ENCODE measurements at places on chromosomes 2 and 18.
A peak's percentile ranks its signal among the peaks of the same experiment; 100 is the strongest.

GRCh38 chr2:44713170-44713569, 228.3 kb upstream of the SIX3 start:
- no peak for DNase-seq

- DNase-seq: peak; percentile 91
Observed at GRCh38 chr18:6414118-6414722, 491 bp downstream of the L3MBTL4 start.

GRCh38 chr18:14074187-14074586, 58.0 kb downstream of the ZNF519 start:
- DNase-seq: no peak

DNA sequence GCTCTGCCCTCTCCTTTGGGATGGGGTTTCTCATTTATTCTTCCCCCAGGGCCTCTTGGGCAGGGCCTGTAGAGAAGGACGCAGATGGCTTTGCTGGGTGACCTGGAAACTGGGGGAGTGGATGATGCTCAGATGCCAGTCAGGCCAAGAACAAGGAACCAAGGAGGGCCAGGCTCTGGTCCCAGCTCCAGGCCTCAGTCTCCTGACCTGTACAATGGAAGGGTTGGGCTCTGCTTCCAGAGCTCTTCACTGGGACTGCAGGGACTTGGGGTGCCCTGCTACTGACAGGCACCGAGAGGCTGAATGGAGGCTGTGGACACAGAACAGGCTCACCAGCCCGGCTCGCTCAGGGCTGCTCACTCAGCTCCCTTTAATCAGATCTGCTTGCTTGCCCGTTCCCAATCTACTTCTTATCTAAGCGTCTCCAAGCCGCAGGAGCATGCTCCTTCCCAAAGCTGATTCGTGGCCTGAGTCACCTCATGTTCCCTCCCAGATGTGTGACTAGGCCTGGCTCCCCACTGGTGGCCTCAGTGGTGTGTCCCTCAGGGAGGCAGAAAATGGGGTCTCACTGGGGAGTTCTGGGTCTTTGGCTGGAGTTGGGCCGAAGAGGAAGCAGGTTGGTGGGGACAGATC, 82.6 kb upstream of the ODC1 start:
- DNase-seq: peak; percentile 37

DNA sequence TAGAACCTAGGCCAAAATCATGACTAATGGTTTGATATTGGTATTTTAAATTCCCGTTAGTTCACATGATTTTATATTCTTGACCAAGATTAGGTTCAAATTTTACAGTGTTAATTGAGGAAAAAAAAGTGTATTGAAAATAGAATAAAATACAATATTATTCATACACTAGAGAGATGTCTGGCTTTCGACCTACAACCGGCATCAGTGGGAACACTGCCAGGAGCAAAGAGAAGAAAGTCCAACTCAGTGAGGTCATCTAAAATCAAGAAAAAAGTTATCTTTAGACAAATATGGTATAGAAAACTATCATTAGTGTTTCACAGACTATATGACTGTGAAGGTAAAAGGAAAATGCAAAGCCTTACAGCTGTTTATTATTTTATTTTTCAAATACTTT, 81.5 kb downstream of the PIGN start:
- DNase-seq: no peak

DNA sequence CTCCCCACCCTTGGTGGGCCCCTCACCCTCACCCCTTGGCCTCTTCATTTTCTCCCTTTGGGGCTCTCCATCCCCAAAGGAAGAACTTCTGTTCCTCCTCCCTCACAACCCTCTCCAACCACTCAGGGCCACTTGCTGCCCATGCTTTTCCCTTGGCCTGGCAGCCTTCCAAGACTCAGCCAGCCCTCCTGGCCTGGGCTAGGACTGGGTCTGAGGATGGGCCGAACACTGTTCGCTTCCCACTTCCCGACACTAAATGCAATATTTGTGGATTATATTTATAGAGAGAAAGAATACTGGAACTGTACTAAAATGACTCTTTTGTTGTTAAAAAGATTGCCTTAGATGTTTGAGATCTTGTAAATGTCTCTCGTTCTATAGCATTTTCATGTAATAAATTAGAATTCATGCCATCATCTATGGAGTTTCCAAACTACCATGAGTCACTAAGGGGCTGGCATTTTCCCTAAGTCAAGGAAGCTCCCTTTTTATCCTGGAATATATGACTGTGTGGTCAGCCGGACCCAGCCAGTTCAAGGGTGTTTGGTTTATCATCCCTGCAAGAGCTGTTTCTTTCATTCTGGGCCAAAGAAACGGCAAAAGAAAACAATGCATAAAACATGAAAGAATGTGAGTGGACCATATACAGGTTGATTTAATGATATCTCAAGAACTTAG, 3.8 kb downstream of the CXCR2 start:
- no peak for DNase-seq

DNA sequence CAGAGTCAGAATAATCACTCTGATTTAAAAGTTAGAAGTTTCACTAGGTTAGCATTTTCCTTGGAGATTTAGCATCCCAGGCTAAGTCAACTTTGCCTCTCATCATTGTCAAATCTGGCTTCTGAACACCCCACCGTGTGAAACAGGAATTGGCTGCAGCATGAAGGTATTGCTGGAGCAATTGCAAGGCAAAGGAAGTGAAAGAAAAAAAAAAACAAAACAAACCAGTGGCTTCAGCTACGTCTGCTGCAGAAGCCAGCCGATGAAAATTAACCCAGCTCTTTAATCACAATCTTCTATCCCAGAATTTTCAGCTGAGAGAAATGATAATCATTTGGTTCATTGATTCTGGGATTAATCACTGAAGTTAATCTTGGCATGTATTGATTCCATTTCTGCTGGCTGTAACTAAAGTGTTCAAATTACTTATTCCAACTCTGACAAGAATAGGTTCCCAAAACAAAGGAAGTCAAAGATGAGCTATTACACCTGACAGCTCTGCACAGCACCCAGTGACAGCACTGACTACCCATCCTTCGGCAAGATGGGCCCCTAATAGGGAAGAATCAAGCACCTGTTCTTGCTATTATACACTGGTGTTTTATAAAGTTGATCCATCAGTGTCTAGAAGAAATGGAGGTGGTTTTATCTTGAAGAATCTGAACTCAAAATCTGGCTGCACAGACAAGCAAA, 42.7 kb upstream of the REG3G start:
- DNase-seq: no peak

- DNase-seq: no peak
Observed at GRCh38 chr2:200119236-200119635, 163.9 kb downstream of the MAIP1 start.

Measured in natural killer cell treated with Interleukin-12 subunit alpha and Interleukin-12 subunit beta and Interleukin-15 and Interleukin-18, amount 100 ng/mL, for 72 hours (primary cell).